ENCODE measurements at places on chromosomes 7 and 10.

DNA sequence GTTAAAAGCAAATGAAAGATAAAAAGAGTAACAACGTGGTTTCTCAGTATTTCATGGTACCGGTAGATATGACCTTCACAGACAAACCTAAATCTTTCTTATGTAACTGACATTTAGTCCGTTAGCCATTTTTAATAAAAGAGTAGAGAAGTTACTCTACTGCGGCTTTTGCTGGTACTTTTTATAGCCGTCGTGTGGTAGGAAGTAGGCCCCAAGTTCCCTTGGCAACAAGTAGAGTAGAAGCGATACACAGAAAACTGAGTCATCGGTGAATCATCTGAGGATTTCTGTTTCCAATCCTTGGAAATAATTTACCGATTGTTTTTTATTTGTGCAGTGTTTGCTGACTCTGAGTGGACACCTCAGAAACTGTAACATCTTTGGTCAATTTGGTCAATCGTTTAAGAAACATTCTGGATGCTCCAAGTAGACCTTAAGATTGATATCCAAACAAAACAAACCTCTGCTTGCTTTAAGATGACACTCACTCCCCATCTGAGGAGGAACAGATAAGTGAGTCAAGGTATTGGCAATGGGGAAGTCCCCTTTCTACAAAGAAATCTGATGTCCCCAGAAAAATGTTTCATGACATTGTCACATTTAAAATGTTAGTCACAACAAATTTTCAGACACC is 63.9 kb upstream of the AHR start:
- no peak for DNase-seq

DNA sequence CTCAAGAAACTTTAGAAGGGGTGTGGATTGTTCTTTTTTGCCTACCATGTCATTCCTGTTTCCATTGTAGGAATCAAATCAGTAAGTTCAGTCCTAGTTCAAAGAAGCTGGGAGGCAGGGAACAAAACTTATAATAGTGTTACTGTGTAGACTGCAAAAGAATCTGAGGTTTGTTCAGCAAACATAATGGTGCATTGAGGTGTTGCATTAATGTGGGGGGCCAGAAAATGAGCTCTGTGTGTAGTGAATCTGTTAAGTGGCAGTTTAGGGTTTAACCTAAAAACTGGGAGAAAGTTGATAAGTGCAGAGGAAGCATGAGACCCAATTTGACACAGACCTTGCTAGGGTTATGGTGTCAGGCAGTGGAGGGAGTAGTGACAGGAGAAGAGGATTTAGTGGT is 197.7 kb downstream of the SUGCT start:
- DNase-seq, result no peak

- DNase-seq, result no peak
These were observed 7.6 kb downstream of the CUBN start for GRCh38 chr10:17122052-17122451.

- no peak for DNase-seq
These were observed 636.2 kb upstream of the ANKRD30A start for GRCh38 chr10:36489181-36489580.

DNA sequence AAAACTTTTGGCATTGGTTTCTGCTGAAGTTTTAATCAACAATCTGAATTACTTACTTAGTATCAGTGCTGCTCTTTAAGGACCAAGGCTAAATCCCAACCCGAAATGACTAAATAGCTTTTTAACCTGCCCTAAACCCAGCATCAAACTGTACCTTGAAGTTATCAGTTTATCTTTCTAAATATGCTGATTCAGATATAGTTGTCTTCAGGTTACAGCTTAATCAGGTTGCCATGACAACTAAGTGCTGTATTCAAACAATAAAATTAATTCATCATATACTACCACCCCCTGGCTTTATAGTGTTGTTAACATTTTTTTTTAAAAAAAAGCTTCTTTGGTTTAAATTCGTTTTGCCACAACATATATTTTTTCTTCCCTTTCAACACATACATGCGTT is 239.6 kb downstream of the TWIST1 start:
- DNase-seq, result no peak

- no peak for DNase-seq
These were observed 109.7 kb upstream of the GDF10 start for GRCh38 chr10:47190301-47190700.

DNA sequence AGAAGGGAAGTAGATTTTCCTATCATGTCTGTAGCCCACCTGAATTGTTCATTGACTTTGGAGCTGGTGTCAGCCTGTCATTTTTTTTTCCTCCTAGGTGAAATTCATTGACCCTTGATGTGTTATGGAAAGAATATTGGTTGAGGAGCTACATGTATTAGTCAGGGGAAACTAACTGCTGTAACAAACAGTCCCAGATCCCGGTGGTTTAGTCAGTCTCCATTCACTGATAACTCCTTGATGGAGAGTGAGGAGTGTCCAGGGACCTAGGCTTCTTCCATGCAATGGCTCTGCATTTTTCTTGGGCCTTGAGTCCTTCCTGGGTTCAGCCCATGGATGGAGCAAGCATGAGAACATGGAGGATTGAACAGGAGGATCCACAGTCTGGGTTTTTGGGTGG is 643.2 kb downstream of the LRMDA start:
- no peak for DNase-seq

- DNase-seq, result no peak
These were observed 26.7 kb downstream of the ERCC6 start for GRCh38 chr10:49512121-49512809.

GRCh38 chr10:49106451-49106850 is 8.9 kb downstream of the VSTM4 start:
- DNase-seq, result no peak

GRCh38 chr7:101517304-101517703 is 111.8 kb downstream of the MYL10 start:
- no peak for DNase-seq

GRCh38 chr10:95462740-95463667 is 98.2 kb downstream of the SORBS1 start:
- no peak for DNase-seq

- DNase-seq, result no peak
These were observed 225.7 kb downstream of the TNS3 start for GRCh38 chr7:47356261-47356660.

- DNase-seq, result no peak
These were observed 118.5 kb downstream of the ZNF33B start for GRCh38 chr10:42519761-42520460.

DNA sequence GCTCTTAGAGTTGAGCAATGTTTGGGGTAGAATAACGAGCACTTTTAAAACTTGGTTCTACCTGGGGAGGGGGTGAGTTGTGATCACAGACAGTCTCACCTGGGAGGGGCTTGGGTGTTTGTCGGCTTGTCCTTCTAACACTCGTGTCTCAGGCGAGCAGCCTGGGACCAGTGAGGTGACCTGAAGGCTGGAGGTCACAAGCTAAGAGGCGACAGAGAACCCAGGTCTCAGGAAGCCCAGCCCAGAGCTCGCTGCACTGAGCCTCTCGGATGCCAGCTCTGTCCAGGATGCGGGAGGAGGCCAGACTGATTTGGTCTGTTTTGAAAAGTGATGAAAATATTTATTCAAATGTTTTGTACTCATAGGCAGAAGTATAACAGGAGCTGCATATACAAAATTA is 11.8 kb downstream of the HTRA1 start:
- DNase-seq, result no peak

- DNase-seq, result no peak
These were observed 13.7 kb downstream of the PHTF2 start for GRCh38 chr7:77812290-77812685.
